ENCODE measurements at places on chromosomes 13 and 19. TPM values are rescaled to one million over a fixed set of nuclear protein-coding genes. Genes with fewer than 3 reads are reported as not detected.

- no peak for DNase-seq
Observed at GRCh38 chr13:111893071-111893606, 173.8 kb upstream of the SOX1 start.

The STK11 gene
- total RNA-seq = 75.7 TPM

DNA sequence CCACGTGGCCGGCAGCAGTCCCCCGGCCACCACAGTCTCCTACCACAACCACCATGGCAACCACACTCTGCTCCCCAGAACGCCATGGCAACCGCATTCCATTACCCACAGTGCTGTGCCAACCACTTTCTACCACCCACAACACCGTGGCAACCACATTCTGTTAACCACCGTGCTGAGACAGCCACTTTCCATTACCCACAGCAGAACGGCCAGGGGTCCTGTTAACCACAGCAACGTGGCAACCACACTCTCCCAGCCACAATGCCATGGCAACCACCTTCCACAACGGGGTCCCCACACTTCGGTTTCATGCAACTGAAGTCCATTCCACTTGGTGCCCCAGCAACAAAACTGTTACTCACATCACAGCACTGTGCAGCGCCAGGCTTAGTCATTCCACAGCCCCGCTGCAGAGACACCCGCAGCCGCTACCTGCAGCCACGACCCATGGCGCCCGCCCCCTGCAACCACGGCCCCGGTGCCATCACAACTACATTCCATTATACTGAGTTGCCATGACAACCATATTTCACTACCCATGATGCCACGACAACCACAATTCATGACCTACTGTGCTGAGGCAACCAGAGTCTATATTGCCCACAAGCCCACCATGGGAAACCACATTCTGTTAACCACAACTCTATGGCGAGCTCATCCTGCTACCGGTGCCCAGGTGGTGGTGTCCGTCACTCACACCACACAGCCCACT is 10.0 kb downstream of the DPF1 start:
- peak; percentile 99 for DNase-seq

The ZSCAN4 gene
- 0.36 TPM for total RNA-seq

The FUT6 gene
- total RNA-seq = not detected

DNA sequence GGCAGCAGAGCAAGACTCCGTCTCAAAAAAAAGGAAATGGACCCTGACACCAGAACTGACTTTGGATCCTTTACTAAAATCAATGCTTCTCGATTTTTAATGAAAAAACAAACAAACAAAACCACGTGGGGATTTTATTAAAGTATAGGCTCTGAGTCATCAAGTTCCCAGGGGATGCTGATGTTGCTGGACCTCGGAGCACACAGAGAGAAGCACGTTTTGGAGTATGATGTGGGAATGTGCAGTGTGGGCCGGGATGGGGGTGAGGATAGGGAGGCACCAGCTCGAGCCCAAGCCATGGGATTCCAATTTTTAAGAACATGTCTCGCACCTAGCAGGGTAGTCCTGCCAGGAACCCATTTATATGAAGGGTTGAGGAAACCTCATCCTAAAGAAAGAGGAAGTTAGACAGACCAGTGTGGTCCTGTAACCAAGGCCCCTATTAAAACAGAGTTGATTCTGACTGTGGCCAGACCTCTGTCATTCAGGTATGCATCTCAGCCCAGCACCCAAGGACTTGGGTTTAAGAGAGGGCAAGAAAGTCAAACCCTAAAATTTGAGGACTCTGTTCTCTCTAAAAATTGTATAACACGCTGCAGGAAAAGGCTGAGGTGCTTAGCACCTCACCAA is 6.4 kb downstream of the FLT1 start:
- DNase-seq = peak; percentile 81

- no peak for DNase-seq
Observed at GRCh38 chr19:32040236-32040635, 305.2 kb upstream of the ZNF507 start.

The CGB5 gene
- total RNA-seq = not detected

DNA sequence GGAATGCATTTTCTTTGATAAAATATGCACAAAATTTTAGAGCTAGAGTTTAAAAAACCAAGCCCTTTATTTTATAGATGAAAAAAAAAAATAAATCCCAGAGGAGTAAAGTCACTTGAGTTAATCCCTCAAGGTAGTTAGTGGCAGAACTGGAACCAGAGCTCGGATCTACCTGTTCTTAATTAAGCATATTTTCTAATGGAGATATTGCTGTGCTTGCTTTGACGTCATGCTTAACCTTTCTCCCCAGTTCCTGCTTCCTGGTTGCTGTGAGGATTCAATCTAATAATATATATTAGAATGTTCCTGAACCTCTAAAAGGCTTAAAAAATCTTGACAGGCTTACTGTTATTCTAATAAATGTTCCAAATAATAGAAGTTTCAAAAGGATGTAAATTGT is 300.6 kb upstream of the KLF12 start:
- DNase-seq = no peak

The ZSCAN22 gene
- 3.5 TPM for total RNA-seq

The BST2 gene
- 10.1 TPM for total RNA-seq

- no peak for DNase-seq
Observed at GRCh38 chr19:728011-728410, 19.3 kb downstream of the PALM start.

DNA sequence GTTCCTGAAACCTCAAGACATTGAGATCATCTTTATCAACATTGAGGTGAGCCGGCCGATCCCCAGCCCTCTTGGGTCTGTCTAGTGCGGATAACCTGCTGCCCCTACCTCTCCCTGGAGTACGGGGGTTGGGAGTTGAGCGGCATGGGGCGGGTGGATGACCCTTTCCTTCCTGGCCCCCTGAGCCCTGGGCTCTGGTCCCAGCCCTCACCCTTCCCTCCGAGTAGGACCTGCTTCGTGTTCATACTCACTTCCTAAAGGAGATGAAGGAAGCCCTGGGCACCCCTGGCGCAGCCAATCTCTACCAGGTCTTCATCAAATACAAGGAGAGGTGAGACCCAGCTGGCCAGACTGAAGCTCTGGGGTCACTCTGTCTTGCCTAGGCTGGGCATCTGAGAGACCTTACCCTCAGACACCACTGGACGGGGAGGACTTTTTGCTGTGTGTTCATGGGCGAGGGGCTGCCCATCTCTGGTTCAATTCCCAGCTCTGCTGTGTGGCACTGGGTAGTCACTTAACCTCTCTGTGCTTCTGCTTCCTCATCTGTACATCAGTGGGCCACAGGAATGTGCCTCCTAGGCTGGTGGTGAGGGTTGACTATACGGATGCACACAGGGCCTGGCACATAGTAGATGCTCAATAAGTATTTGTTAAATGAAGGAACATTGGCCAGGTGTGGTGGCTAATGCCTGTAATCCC is 52.7 kb downstream of the VAV1 start:
- peak; percentile 10 for DNase-seq

GRCh38 chr13:27791146-27791900 is 960 bp upstream of the GSX1 start:
- DNase-seq = no peak

DNA sequence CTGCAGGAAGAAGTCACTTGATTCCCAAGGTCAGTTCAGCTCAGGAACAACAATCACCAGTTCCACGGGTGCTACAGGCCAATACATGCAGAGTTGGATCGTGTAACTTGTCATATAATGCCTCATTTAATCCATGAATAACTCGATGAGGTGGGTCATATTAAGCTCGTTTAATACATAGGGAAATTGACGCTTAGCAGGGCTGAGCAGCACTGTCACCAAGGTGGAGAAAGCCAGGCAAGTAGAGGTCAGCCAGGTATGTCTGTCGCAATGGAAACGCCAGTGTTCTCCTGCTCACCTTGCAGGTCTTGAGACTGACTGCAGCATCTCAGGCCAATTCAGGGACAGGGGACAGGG is 52.3 kb downstream of the CCDC70 start:
- DNase-seq = no peak

GRCh38 chr19:10872546-10873107 is 1.3 kb downstream of the CARM1 start:
- peak; percentile 65 for DNase-seq

The RNF126 gene
- 38.7 TPM for total RNA-seq

DNA sequence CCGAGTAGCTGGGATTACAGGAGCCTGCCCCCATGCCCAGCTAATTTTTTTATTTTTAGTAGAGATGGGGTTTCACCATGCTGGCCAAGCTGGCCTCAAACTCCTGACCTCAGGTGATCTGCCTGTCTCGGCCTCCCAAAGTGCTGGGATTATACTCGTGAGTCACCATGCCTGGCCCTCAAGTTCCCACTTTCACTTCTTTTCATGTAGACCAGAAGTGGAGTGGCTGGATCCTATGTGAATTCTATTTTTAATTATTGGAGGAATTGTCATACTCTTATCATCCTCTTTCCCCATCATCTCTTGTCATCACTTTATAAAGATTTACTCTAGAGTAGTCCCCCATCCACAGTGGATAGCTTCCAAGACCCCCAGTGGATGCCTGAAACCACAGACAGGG is 12.8 kb upstream of the SIGLEC10 start:
- DNase-seq = no peak
